Activated CD8-positive, alpha-beta memory T cell treated with anti-CD3 and anti-CD28 coated beads for 1 hour (primary cell): ENCODE measurements at places on chromosomes 4 and X.

- DNase-seq, result no peak
Observed at GRCh38 chrX:35622601-35623000, 175.5 kb upstream of the MAGEB16 start.

GRCh38 chr4:159497936-159498335 is 395.1 kb downstream of the RAPGEF2 start:
- no peak for DNase-seq

GRCh38 chrX:19886883-19887531 is 393 bp downstream of the SH3KBP1 start:
- DNase-seq, result no peak

- no peak for DNase-seq
Observed at GRCh38 chr4:151912632-151913031, 151.8 kb upstream of the GATB start.

DNA sequence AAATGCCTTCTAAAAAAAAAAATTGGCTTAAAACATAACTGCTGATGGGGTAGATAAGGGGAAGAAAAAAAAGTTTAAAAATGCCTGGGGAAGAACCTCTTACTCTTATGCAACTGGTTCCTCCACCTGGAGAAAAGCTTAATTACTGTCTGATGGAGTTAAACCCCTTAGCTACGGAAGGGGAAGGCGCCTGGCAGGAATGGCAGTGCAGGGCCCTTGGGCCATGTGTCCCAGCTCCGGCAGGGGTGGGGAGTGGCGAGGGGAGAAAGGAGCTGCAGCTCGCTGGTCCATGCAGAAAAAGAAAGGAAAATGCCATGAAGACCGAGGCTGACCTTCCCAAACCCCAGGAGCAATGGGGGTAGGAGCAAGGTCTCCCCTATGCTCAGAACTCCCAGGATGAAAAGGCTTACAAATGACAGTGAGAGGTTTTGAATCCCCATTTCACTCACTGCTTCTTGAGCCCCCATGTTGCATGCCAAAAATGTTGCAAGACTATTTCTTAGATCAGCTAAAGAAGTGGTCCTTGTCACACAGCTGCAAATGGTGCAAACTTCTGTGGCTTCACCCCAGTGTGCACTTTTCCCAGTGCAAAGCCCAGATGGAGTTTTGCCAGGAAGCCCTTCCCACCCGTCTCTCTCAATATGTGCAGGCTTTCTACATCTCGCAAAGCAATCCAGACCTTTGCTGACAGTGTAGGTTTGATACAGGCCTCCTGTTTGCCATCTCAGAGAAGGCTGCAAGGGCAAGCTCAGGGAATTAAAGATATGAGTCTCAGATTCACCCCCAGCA is 204.8 kb upstream of the CT83 start:
- DNase-seq, result no peak

DNA sequence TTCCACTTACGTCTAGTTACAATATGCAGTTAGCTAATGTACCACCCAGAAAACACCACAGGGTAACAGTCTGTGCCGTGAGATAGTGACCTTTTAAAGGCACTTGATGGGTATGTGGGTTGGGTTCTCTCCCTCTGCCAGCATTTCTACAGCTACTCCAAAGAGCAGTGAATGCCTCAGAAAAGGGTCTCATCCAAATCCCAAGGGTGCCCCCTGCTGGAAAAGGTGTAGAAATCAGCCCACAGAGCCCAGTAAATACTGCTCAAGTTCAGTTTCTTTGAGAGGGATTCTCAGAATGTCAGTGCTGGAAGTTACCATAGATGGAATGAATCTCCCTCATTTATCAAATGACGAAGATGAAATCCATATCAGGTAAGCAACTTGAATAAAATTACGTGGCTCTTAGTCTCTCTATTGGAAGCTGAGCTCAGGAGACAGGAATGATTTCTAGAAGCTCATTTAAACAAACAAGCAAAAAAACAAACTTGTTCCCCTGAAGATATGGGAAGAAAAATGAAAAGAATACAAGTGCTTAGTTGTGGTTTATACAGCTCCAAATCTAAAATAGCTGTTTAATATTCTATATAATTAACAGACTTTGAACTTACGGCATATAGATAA is 9.5 kb downstream of the RNF175 start:
- DNase-seq, result peak; percentile 5

GRCh38 chr4:145881576-145881975 is 57.0 kb downstream of the ZNF827 start:
- no peak for DNase-seq

DNA sequence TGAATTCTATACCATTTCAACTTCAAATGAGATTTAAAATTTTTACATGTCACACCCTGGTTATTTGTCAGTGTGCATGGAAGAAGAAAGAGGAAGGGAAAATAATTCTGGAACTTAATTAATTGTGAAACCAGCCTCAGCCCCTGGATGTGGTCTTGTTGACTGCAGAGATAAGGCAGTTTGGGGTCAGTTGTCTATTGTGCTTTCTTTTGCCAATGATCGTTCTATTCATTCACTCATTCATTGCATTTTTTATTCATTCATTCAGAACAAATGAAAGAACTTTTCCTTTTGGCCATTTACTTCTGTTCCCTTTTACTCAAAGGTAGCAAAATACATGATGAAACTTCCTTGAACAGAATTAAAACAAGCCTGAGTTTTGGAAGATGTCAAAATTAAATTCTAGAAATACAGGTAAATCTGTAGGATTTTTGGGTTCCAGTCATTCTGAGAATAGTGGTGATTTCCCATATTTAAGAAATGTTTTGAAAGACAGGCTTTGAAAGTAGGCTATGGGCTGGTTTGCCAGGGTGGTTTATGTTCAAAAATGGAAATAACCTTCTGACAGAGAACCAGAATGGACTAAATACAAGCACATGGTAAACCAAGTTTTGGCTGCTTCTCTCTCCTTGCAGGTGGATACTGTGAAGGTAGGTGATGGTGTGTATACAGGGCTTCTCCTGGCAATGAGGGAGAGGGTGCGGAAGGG is 35.7 kb downstream of the PARM1 start:
- no peak for DNase-seq

GRCh38 chr4:25810461-25811373 is 52.1 kb downstream of the SEL1L3 start:
- no peak for DNase-seq

DNA sequence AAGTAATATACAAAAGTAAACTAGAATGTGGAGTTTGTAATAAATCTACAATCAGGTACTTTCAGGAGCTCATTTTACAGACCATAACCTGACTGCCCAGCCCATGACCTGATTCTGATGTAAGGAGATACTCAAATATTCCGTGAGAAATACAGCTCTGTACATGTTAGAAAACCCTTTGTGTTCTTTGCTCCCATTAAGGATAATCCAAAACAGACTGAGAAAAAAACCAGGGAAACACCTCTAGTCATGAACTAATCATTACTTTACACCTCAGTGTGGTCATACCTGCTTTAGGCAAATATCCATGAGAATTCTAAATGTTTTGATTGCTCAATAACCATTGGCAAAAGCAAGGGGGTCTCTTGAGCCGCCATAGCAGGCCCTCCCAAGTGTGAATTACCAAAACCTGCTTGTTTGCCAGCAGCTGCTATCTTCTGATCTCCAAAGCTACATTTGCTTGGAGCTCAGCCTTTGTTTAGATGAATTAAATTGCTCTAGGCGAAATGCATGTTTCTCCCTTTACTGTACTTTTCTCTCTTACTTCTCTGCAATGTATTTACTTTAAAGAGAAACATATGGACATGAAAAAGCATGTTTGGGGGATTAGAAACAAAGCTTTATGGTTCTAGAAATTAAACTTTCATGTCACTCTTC is 79.1 kb downstream of the ANKRD50 start:
- no peak for DNase-seq

DNA sequence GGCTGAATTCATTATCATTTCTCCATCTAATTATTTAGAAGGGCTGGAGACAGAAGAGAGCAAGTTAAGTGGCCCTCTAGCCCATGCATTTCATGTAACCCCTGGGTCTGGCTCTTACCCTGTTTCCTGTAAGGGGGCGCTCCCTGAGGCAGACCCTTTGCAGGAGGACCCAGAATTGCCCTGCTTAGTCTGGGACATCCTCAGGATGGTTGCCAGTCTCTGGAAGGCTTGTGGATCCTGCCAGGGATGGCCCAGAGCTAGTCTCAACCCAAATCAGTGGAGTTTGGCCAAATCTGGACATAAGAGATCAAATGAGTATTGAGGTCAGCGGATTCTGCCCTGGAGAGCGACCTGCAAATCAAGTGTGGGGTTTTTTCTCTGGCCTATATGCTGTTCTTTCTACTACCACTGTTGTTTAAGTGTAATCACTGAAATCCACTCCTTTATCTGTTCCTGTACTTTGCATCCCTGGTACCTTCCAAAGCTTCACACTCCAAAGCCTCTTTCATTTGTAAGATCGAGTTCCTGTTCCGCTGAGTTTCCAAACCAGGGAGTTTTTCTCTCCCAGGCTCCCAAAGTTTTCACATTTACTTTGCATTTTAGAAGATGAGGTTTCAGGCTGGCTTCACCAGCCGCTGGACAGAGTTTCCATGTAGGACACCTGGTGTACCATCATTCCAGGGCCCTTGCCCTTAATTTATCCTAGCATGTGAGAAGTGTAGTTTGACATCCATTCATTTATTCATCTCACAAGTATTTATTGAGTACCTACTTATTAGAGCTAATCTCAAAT is 6.3 kb downstream of the KLF3 start:
- no peak for DNase-seq

DNA sequence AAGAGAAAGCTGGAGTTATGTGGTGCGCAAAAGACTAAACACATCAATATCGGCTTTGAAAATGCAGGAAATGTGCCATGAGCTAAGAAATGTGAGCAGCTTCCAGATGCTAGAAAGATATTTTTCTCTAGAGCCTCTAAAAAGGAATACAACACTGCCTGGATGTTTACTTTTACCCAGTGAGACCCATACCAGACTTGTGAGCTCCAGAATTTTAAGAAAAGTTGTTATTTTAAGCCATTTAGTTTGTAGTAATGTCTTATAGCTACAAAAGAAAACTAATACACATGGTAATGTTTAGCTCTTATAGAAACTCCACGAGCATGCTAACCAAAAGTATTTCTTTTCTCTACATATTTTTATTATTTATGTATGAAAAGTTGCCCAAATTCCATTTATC is 1389.4 kb downstream of the C4orf33 start:
- DNase-seq, result no peak

DNA sequence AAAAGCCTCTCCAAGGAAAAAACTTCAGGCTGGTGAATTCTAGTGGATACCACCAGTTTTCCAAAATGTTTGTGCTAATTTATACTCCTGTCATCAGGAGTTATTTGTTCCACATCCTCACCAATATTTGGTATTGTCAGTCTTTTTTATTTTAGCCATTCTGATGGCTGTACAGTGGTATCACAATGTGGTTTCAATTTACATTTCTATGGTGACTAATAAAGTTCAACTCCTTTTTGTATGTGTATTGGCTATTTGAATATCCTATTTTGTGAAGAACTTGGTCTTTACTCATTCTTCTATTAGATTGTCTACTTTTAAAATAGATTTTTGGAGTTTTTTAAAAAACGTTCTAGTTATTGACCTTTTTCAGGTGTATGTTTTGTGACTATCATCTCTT is 33.0 kb upstream of the FRAS1 start:
- no peak for DNase-seq

- no peak for DNase-seq
Observed at GRCh38 chr4:95547715-95548471, 880 bp downstream of the UNC5C start.

DNA sequence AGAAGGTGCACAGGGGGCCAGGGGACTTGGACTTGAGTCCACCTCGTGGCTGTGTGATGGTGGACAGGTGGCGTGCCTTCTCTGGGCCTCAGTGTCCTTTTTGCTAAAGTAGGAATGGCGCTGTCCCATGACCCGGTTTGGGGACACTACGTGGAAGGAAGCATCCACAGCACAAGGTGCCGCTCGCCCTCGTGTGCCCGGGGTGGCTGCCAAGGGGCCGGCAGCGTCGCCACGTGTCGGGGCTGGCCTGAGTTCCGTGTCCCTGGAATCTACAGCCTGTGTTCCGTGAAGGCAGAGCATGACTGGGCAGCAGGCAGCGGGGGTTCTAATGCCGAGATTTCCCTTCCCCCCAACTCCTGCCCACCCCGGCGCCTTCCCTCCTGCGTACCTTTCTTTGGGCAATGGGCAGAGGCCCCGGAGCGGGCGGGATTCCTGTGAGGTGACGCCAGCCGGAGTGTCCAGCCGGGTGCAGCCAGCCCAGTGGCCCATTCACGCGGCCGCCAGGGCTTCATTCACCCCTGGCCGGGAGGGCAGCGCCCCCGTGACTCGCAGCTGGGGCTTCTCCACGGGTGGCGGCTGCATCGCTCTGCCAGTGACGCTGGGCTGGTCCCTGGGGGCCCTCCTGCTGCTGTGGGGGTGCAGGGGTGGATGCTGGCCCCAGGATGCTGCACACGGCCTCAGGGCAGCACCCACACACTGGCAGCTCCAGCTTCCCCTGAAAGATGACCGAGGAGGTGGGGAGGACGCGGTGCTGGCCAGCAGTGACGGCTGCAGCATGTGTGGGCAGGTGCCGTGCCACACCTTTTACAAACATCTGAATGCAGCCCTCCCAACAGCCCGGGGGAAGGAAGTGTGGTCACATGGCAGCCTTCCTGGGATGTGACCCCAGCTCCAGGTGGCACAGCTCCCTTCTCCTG is 21.2 kb downstream of the DOK7 start:
- DNase-seq, result no peak
